ENCODE measurements at places on chromosomes 2 and 18.
A peak's percentile ranks its signal among the peaks of the same experiment; 100 is the strongest.

- no peak for DNase-seq
These were observed 99.1 kb downstream of the SETBP1 start for GRCh38 chr18:44779753-44780292.

- DNase-seq = peak; percentile 46
These were observed 32.8 kb upstream of the DNAH7 start for GRCh38 chr2:196101325-196101991.

- DNase-seq = no peak
These were observed 256.0 kb upstream of the FANCL start for GRCh38 chr2:58497168-58497567.

- peak; percentile 85 for DNase-seq
These were observed 112.7 kb upstream of the TACR1 start for GRCh38 chr2:75311993-75312392.

DNA sequence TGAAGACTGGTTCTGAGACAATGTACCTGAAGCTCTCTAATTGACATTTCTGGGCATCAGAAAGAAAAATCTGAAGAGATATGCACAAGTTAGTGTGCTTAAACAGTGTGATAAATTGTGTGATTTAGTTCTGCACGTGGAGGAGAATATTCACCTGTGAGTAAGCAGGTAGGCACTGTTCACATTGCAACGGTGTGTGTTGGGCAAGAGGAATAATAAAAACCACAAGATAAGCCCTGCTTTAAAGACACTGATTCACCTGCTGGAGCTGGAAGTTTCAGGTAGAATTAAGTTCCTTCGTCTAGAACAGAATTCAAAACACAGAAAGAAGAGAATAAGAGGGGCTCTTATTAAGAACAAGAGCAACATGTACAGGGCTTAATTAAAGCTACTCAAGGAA lies 864.3 kb upstream of the SOX11 start:
- DNase-seq = no peak

DNA sequence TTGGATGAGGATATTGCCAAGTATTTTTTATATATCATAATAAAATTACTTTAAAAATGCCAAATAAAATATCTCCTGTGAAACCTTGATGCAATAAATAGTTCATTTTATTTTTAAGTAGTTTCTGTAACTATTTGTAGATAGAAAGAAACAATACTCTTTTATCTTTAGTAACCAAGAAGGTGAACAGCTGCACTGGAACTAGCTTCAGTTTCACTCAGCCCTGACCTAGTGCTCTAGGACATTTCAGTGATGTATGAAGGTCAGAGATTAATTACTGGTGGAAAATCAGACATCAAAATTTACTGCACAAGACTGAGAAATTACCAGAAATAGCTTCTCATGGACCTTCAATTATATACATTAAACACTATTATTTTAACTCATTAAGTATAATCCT lies 1305.0 kb downstream of the CNTNAP5 start:
- no peak for DNase-seq

DNA sequence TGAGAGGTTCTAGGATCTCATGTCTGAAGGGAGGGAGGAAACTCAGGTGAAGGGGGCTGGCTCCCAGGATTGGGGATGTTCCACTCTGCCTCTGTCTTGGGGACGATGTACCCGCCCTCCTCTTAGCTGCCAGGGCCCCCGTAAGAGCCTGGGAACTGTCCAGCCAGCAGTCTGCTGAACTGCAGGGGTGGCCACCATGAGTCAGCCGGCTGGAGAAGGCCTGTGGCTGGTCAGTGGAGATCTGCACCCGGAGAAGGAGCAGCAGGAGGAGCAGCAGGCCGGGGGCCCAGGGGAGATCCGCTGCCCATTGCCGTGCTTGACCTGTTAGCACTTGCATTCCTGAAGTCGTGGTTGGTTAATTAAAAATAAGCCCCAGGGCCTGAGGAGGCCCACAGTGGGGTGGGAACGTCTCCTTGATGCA lies 180.3 kb downstream of the TFCP2L1 start:
- DNase-seq = no peak

DNA sequence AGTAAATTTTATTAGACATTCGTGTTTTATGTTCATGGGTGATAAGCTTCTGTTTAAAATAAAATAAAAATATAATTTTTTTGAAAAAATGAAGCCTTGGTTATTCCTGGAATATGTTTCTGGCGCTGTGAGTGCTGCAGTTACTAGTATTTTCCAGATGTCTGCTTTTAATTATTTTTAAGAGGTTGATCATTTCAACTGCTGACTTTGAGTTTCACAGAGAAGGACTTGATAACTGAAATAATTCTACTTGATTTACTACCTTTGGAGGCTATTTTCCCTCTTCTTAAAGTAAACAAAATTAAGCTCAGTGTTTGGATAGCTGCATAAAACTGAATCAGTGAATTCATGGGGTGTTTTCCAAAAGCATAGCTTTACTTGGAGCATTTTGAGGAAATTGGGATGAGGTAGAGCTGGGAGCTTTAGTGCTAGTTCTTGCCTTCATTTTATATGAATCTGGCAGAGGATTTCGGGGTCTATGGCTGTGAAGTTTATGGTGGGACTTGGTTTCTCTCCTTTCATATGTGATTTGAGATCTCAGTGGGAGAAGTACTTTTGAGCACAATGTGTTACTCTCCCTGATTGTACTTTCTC lies 666.5 kb downstream of the DCDC2C start:
- no peak for DNase-seq

All from RPMI8226 (cell line).